ENCODE measurements at places on chromosomes 6 and 20. TPM values are rescaled to one million over a fixed set of nuclear protein-coding genes. Genes with fewer than 3 reads are reported as not detected.

The FILIP1 gene
- 4.1 TPM for total RNA-seq

The KCNS1 gene
- not detected for total RNA-seq

- DNase-seq: no peak
Observed at GRCh38 chr20:3031524-3032147, 11.8 kb upstream of the GNRH2 start.

GRCh38 chr6:34158876-34159275, 13.0 kb upstream of the GRM4 start:
- DNase-seq: no peak

GRCh38 chr6:81739230-81740195, 13.0 kb downstream of the TENT5A start:
- DNase-seq: no peak

GRCh38 chr6:137743493-137743892, 123.6 kb upstream of the TNFAIP3 start:
- DNase-seq: no peak

DNA sequence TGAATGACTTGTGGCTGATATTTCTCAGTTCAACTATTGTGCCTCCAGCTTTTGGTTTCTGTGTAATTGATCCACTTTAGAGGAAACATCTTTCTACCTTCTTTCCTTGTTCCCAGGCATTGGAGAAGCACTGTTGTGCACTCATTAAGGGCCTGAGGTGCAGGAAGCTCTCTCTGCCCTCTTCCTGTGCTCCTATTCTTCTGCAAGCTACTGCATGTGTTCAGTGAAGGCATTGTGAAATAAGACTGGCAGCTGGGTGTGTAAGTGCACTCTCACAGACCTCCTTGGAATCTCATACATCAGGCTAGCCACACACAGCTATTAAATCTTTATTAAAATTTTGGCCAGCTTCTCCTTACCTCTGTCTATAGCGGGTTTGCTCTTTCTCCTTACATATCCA, 177.8 kb downstream of the OGFRL1 start:
- no peak for DNase-seq

GRCh38 chr6:116349216-116349615, 21.5 kb upstream of the DSE start:
- no peak for DNase-seq

DNA sequence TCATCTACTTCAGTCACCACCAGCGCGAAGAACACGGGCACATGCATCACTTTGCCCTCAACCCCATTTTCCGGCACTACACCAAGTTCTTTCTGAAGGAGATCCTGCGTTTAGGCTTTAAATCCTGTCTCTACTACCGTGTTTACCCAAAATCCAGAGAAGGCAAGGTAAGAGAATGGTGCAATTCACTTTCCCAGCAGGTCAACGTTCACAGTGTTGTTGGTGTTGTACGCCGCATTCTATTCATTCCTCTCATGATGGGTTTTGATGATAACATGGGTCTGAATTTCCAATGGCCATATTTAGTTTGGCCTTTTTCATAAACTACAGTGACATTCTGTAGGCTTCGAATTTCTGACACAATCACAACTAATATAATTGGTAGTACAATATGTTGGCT, 144.3 kb downstream of the CFAP61 start:
- DNase-seq: no peak

GRCh38 chr20:40668449-40669228, 20.4 kb downstream of the MAFB start:
- DNase-seq: no peak

- no peak for DNase-seq
Observed at GRCh38 chr20:6719369-6719721, 48.1 kb upstream of the BMP2 start.

DNA sequence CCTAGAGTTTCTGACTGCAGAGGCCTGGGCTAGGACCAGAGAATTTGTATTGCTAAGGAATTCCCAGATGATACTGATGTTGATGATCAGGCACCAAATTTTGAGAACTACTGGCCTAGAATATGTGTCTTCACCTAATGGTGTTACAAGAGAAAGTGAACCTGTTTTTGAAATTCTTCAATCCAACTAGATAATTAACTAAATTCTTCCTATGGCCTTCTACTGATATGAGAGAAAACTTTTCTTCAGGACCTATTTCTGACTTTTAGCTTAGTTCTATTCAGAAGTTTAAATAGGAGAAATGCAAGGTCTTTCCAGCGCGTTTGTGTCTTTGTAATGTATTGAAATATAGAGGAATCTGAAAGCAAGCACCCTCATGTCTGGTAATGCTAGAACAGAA, 7.3 kb downstream of the NKAIN2 start:
- DNase-seq: no peak
